Naive thymus-derived CD8-positive, alpha-beta T cell (primary cell): ENCODE measurements at places on chromosomes 4 and X.

DNA sequence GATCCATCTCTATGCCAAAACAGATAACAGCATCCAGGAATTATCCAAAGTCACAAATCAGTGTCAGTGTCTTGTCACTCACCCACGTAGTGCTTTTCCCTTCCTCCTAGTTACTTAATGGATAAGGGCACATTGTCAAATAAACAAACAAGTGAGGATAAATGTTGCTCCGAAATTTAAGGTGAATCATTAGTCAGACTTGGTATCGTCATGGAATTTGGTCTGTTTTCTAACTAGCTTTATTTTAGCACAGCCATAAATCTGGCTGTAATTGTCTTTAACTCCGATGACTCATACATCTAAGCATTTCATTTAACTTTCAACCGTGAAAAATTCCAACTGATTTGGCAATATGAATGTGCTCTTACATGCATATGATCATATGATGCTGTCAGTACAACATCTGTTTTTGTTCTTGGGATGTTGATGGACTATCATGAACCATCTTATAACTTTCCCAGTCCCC, 83.3 kb downstream of the SNCA start:
- no peak for DNase-seq

DNA sequence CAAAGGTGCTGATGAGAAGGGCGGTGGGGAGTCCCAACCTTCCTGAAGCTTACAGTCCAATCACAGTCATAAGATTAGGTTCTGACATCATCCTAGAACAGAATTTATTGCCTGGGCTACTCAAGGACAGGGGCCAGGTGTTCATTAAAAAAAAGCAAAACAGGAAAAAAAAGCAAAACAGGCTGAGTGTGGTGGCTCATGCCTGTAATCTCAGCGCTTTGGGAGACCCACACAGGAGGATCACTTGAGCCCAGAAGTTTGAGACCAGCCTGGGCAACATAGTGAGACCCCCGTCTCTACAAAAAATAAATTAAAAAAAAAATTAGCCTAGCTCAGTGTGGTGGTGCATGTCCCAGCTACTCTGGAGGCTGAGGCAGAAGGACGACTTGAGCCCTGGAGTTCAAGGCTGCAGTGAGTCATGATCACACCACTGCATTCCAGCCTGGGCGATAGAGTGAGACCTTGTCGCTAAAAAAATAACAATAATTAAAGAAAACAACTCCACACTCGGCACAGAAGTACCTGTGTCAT, 3.0 kb downstream of the RAB9A start:
- no peak for DNase-seq

DNA sequence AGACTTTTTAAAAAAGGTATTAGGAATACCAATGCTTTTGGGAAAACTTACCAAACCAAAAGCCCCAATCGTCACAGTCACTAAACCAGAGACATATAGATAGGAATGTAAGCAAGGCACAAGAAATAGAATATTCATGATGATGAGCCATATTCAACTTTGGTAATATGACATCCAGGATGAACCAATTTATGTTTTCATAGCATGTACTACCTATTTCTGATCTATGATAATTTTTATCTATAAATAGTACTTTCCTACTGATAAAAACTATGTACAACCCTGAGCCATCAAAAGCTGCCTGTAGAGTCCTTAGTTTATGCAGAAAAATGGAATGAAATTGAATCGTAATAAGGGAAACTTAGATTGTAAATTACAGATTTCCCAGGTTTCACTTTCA, 18.9 kb downstream of the CAMK2D start:
- no peak for DNase-seq

DNA sequence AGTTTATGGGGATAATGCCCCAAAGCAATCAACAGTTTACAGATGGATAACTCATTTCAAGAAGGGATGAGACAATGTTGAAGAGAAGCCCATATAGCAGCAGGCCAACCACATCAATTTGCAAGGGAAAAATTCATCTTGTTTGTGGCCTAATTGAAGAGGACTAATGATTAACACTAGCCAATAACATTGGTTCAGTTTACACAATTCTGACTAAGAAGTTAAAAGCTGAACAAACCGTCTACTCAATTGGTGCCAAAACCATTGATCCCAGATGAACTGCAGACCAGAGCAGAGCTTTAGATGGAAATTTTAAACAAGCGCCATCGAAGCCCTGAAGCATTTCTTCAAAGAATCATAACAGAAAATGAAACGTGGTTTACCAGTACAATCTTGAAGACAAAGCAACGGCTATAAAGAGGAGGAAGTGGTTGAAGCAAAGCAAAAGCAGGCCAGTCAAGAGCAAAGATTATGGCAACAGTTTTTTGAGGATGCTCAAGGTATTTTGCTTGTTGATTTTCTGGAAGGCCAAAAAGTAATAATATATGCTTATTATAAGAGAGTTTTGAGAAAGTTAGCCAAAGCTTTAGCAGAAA, 20.5 kb upstream of the BLTP1 start:
- DNase-seq, result no peak

DNA sequence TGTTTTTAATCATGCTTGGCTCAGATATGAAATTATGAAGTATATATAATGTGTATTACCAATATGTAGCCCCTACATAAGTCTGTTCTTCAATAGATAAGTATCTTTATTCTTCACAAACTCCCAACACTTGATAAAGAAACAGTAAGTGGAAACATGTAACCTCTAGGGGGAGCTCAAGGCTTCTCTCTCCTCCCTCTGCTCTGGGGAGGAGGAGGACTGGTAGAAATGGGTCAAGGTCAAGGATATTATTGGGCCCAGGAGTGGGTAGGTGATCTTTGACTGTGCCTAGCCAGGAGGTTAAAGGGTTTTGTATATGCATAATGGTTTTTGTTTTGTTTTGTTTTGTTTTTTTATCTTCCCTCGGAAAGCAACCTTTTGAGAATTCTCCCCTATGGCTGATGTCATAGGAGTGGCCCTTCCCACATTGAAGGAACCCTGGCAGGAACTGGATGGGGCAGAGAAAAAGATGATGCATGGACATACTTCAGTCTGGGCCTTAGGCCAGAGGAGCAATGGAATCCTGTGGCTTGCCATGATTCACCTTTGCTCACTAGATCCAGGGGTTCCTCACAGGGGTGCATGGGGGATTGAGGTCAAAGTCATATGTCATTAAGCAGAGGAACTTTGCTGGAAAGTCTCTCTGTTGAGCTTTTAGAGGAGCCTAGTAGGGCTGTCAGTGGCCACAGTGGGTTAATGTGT, 460.3 kb downstream of the MID1IP1 start:
- no peak for DNase-seq
